NCI-H1417 (cell line): ENCODE measurements at places on chromosomes 1 and 21.

DNA sequence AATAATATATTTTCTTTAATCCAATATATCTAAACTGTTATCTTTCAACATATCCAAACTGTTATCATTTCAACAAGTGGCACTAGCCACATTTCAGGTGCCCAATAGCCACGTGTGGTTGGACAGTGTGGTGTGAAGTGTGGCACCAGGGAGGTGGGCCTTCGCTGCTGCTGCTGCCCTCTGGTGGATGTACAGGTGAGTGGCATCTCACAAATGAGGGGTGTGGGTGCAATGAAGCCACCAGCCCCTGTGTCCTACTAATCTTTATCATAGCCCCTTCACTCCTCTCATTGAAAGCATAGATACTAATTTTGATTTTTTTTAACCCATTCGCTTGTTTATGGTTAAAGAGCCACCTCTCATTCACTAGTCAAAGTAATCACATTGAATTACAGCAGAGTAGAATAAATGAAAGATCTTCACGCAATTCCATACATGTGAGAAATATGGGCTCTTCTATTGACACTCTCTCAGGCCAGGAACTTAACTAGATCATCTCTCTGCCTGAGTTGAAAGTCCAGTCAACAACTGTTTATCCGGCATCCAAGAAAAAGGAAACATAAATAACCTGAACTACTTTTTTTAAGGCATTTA, 499.2 kb downstream of the OMA1 start:
- peak; percentile 41 for DNase-seq

DNA sequence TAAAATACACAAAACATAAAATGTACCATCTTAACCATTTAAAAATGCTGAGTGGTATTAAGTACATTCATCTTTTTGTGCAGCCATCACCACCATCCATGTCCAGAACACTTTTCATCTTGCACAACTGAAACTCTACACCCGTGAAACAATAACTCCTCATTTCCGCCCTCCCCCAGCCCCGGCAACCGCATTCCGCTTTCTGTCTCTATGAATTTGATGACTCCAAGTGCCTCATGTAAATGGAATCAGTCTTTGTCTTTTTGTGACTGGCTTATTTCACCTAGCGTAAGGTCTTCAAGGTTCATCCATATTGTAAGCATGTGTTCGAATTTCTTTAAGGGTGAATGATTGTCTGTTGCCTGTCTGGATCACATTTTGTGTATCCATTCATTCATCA, 37.2 kb downstream of the SCCPDH start:
- DNase-seq = no peak

- DNase-seq = no peak
Observed at GRCh38 chr1:74508449-74508848, 4.0 kb downstream of the LRRC53 start.

DNA sequence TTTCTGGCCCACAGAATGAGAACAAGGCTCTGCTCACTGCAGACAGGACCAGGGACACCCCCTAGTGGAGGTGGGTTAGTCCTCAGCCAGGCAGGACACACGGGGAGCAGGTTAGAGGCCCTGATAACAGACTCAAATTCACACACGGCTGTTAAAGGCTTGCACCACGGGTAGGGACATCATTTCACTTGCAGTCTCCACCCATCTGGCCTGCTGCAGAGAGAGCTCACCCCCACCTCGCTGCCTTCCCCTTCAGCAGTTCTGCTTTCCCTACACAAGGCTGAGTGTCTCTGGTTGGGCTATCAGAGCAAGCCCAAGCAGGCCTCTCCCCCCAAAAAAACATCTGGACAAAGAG, 20.6 kb downstream of the MEF2D start:
- DNase-seq = no peak

DNA sequence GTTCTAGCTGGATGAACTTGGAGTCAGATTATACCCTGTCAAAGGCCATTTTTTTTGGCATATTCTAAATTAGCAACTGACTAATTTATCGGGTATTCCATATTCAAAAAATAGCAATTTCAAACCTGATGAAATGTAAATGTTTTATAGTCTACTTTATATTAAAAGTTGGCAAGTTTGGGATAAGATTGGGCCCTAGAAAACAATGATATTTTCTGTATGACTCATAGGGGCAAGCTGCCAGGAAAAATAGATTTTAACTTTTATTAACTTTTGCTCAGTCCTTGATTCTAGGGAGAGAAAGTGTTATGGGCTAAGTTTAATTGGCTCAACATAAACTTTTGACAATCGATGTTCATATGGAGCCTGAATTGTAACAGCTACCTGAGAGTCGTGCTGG, 576.9 kb upstream of the B3GALT2 start:
- no peak for DNase-seq

GRCh38 chr1:206517784-206518183, 10.5 kb downstream of the RASSF5 start:
- DNase-seq = no peak

DNA sequence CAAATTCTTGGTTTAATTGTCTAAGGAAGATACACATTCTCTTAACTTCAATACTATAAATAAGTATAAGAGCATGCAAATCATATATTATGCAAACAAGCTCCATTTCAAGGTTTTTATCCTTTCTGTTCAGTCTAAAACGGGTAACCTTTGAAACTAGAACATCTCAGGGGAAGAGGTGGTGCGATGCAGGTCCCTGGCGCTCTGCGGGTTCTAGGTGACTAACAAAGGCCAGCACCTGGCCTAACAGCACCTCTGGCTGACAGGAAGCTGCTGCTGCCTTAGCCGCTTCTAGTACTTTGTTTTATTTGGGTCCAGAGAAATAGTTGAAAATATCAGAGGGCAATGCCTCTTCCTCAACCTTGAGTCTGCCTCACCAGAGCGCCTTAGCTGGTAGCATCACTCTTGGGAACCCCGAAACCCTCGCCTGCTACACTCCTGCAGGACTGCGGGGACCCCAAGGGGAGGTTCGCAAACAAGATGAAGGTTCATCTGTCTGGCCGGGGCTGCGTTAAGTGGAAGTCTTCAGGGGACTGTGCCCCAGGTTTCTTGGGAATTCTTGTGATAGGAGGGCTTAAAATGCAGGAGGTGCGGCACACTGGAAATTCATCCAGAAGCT, 45.5 kb downstream of the PRDM15 start:
- no peak for DNase-seq

DNA sequence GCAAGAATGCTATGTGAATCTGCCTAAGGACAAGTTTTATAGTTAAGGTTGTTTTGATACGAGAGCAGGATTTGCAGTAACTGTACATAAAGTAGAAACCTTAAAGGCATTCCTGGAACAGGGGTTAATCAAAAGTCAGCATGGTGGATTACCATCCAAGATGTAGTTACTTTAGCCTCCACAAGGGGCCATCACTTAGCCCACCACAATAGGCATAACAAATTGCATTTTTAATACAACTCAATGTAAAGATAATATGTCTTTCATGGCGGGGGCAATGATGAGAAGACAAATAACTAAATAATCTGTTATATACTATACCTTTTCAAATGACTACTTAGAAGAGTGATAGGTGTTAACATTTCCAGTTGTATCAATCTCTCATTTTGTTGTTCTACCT, 611.2 kb upstream of the ADGRL4 start:
- no peak for DNase-seq

DNA sequence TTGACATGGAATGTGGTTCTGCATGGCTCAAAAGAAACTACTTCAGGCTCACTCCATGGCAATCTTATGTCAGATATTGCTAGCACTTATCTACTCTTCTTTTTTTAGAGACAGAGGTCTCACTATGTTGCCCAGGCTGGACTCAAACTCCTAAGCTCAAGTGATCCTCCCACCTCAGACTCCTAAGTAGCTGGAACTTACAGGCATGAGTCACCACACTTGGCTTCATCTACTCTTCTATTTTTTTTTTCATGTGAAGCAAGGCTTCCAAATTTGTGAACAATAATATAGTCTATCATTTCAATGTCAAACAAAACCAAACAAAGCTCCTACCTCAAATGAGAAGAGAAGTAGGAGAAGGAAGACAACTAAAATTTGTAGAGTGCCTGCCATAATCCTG, 7.5 kb upstream of the PSEN2 start:
- no peak for DNase-seq
